Effector memory CD8-positive, alpha-beta T cell (primary cell): ENCODE measurements at places on chromosomes 16 and 17.
A peak's percentile ranks its signal among the peaks of the same experiment; 100 is the strongest.

DNA sequence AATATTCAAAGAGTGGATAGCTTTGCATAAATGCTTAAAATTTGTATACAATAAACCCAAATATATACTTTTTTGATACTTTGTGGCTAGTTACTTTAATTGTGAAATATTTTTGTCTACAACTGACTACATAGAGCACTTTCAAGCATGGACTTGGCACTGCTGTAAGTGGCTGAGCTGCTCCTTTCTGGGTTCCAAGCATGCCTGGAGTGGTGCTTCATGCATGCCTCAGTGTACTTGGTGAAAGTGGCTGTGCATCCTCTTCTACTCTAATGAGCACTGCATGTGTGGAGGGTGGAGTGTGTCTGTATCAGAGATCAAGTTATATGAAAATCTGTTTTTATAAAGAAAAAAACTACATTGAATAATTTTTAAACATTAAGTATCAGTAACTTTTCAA lies 94.1 kb downstream of the OMG start:
- DNase-seq = no peak

- DNase-seq = no peak
These were observed 33.3 kb downstream of the OR1D5 start for GRCh38 chr17:3030096-3030495.

DNA sequence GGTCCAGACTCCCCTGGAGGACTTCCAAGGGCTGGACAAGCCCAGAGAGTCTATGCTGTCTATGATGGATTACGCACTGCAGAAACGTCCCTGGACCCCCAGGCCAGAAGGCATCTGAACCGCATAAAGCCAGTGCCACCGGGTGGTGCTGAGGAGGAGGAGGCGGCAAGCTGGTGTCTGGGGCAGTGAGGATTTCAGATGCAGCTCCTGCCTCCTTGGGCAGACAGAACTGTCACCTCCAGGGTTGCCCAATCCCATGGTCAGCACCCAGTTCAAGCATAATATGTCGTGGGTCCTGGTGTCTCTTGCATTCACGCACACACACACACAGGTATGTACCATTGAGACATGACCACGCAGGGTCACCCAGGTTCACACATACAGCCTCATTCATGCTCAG lies 25.6 kb downstream of the RAP1GAP2 start:
- DNase-seq = no peak

- DNase-seq = no peak
These were observed 126.8 kb upstream of the PSMD7 start for GRCh38 chr16:74169687-74170376.

- DNase-seq = no peak
These were observed 68.7 kb downstream of the CRISPLD2 start for GRCh38 chr16:84888450-84888849.

DNA sequence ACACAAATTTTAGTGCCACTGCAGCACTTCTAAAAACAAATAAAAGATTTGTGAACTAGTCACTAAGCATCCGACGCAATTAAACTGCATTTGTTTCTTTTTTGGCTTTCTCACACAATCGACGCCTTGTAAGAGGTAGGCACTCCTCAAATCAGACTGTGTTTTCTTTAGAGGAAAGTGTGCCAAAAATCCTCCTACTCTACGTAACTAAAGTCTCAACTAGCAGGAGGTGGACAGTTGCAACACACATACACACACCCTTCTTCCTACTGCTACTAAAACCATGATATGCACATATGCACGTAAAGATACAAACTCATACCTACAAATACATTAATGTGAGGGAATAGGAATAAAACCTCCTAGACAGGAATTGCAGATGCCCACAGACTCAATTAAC lies 844.7 kb upstream of the SOX9 start:
- no peak for DNase-seq

DNA sequence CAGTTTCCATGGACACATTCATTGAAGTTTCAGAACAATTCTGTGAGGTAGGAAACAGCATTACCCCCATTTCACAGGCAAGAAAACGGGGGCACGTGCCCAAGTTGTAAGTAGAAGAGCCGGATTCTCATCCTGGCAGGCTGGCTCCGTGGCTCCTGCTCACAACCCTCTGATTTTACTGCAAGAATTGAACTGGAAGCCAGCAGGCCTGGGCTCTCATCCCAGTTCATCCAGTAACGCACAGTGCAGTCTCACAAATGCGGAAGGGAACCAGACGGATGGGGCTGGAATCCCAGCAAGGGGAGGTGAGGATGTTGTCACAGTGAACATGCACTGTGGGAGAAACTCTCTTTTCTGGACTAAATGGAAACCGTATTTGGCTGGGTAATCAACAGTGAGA lies 40.7 kb upstream of the DOC2B start:
- DNase-seq = no peak

GRCh38 chr16:64406770-64407181 lies 715.1 kb downstream of the CDH11 start:
- no peak for DNase-seq

GRCh38 chr17:69506489-69506888 lies 92.0 kb downstream of the MAP2K6 start:
- no peak for DNase-seq

DNA sequence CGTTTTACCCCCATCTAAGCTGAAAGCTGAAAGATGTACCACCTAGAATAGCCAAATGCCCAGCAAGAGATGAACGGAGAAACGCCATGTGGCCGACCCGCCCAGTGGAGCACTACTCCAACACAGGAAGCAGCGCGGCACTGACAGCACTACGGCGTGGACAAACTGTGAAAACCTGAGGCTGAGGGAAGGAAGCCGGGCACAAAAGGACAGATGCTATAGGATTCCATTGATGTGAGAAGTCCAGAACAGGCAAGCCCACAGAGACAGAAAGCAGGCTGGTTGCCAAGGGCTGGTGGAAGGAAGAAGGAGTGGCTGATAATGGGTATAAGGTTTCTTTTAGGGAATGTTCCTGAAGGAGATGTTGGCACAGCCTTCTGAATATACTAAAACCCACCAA lies 29.4 kb upstream of the SLC38A8 start:
- DNase-seq = no peak

- DNase-seq = no peak
These were observed 9.9 kb downstream of the PRSS27 start for GRCh38 chr16:2710021-2710710.

- no peak for DNase-seq
These were observed 15.2 kb upstream of the CLEC18C start for GRCh38 chr16:70158261-70158939.

GRCh38 chr16:23374721-23375510 lies 72.8 kb downstream of the SCNN1B start:
- DNase-seq = no peak

DNA sequence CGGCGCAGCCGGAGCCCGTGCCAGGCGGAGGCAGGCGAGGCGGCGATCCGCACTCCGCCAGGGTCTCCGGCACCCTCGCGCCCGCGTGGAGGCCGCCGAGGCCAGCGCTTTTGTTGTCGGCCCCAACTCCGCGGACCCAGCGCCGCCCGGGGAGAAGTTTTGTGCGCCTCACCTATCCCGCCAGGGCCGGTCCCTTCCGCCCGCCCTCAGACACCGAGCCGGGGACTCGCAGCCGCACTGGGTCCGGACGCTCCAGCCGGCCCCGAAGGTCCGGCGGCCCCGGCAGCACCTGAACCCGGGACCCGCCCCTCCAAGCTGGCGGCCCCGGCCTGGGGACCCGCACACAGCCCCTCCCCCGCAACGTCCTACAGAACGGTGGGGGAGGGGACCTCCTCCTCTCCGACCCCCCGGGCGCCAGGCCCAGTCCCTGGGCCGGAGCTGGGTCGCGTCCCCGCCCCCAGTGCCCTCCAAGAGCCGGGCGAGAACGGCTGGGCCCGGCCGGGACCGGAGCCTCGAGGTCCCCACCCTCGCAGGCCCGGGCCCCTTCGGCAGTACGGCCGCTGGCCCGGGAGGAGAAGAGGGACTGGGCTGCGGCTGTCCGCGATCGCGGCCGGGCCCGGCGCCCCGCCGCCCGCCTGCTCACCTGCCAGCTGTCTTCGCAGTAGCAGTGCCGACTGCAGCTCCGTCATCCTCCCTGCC lies 698 bp downstream of the UBE2G1 start:
- DNase-seq = no peak

- DNase-seq = no peak
These were observed 15.0 kb downstream of the CNEP1R1 start for GRCh38 chr16:50040018-50040417.

DNA sequence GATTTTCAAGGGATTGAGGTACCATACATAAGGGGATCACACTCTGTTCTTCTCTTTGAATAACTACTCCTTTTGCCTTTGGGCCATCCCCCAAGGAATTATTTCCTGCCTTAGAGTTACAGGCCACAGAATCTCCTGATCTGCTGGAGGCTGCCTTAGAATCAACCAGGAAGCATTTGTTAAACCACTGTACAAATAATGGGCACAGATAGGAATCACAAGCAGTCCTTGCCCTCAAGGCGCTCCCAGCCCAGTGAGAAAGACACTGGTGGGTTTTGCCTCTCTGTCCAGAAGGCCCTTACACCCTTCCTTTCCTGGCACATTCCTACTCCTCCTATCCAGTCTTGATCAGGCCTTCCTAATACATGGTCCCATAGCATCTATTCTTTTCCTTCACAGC lies 45.9 kb downstream of the MRTFB start:
- DNase-seq = no peak

- peak; percentile 82 for DNase-seq
These were observed 77.0 kb upstream of the TNRC6C start for GRCh38 chr17:77881545-77881944.

GRCh38 chr16:74723256-74723655 lies 22.6 kb upstream of the MLKL start:
- no peak for DNase-seq

DNA sequence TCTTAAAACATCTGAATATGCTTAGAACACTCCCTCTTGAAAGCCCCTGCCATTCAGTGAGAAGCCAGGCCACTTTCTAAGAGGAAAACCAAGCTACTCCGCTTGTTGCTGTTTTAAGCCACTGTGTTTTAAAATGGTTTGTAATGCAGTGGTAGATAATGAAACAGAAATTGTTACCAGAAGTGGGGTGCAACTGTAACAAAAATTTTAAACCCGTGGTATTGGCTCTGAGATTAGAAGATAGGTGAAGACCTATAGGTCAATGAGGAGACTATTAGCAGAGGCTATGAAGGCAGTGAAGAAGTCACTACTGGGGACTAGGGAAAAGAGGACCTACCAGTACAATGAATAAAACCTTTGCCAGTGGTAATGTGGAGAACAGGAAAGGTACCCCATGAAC lies 266.5 kb downstream of the IRF8 start:
- DNase-seq = no peak

DNA sequence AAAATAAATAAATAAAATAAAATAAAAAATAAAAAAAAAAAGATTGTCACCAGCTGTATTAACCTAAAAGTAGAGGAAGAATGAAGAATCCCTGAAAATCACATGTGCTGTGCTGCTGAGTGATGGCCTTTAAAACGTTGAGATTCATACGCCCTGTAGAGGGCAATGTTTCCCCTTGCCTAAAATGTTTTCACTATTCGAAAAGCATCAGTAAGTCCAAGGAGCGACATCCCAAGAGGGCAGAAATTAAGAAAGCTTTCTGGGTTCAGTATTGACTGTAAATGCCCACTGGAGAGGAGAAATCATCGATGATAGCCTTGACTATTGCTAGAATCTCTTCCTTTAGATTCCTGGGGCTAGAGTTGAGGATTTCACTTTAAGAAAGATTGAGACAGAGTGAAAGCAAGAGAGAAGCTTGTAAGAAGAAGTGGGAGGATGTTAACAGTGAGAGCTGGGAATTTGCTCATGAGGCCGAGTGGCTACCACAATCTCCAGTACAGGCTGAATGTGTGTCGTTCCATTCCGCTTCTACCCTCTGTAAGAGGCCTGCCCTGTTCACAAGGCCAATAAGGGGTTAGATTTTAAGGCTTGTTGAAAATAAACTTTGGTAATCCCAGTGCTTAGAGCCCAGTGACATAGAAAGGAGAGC lies 170.8 kb upstream of the FAM20A start:
- no peak for DNase-seq

- DNase-seq = no peak
These were observed 111.7 kb downstream of the CDH11 start for GRCh38 chr16:65010125-65010524.

DNA sequence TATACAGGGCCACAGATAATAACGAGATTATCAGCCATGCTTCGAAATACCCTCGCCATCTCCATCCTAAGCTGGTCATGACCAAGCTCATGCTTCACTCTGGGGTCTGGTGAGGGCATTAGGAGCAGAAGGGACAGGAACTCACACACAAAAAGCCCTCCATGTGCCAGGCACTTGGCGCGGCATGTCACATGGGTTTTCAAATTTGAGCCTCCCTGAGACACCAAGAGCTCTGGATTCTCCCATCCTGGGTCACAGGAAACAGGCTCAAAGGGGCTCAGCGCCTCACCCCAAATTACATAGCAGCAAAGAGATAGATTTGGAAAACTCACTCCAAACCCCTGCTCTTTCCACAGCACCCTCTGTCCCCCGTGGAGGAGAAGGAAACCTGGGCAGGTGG lies 239.5 kb downstream of the GSG1L start:
- no peak for DNase-seq

DNA sequence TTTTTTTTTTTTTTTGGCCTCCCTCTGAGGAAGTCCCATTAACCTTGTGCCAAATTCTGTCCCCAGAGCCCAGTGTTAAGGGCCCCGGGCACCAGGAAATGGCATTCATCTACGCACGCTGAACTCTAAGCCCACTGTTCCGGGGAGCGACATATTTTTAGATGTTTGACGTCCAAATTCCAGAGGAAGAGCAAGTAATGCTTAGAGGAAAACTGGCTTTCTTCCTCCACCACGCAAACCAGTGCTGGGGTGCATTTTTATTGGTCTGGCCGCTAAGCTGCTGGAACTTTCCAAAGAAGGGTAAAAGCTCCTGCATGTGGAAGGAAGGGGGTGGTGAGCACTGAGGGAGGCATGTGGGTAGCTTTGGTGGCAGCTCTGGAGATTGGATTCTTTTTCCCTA lies 8.3 kb downstream of the WFDC1 start:
- DNase-seq = no peak

GRCh38 chr16:15961060-15961511 lies 11.7 kb downstream of the ABCC1 start:
- peak; percentile 56 for DNase-seq

DNA sequence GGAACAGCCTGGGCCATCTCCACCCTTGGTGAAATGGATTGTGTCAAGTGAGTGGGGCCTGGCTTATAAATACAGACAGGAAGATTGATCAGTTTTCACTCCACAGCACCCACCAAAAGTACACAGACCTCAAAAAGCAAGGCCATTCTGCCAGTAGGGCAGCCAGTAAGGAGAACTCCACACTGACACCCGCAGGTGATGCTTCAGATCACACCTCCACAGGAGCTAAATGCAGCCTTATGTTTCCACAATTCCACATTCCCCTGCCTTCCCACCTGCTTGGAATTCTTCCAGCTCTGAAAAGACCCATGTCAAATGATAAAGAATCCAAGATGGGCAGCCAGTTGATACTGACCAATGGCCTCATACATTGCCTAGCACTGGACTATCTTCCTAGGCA lies 191.1 kb downstream of the ZFHX3 start:
- DNase-seq = no peak
